ENCODE measurements at places on chromosomes 6 and 20.

DNA sequence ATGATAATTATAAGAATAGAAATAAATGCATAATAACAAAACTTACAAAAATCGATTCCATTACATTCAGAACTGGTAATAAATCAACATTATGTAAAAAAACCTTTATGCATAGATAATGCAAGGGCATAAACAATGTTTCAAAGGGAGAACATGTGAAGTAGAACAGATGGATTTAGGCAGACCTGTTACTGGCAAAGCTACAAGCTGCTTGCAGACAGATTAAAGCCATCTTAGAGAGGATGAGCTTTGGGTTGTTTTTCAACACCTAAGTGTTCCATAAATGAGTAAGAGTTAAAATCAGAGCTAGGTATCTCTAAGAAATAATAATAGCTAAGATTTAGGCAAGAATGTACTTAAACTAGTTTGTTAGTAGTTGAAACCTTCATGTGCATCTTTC lies 37.2 kb downstream of the SNAP25 start:
- no peak for DNase-seq

- no peak for DNase-seq
Observed at GRCh38 chr6:3625149-3625979, 126.1 kb downstream of the PXDC1 start.

DNA sequence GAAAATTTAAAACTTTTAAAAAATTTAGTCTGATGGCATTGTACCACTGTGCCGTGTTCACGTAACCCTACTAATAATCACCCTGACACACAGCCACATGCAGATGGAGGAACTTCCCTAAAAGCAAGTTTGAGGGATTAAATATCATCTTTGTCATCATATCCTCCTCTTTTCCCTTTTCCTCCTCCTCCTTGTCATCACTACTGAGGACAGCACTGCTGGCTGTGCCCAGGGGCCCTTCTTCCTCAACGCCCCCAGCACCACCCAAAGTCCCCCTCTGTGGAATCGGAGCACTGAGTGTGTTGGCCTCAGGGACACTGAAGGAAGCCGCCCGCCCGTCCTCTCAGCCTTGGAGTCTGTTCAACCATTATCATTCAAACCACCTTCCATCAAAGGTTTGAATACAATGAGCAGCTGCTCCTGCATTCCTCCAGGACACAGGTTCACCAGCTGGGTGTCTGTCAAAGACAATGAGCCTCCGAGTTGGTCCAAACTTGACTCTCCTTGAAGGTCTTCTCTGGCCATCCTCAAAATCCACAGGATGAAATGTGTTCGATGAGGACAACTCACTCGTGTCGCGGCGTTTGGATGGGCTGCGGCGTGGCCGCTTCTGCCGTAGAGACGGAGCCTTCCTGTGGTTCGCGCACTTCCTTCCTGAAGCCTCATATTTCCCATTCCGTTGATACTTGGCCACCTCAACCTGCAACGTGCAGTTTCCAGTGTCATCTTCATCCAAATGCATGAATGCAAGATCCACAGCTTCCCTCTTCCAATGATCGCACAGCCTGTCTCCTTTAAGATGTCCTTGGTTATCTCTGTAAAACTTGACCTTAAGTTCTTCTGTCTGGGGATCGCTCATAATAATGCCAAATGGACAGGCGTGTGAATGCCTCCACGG lies 23.3 kb downstream of the NQO2 start:
- peak; percentile 38 for DNase-seq

- DNase-seq, result no peak
Observed at GRCh38 chr6:121879149-121879548, 443.7 kb downstream of the GJA1 start.

Measured in activated T-helper 1 cell treated with anti-CD3 and anti-CD28 coated beads, Interleukin-12 subunit alpha, Interleukin-12 subunit beta, Interleukin-2, Interleukin-4 antibody, amounts not matched to agents 30 ng/mL and 10 ng/mL and 1 ng/mL, durations not matched to agents 14 hours and 24 hours and 36 hours (primary cell).